EH (cell line): ENCODE measurements at places on chromosomes 2 and 18.

DNA sequence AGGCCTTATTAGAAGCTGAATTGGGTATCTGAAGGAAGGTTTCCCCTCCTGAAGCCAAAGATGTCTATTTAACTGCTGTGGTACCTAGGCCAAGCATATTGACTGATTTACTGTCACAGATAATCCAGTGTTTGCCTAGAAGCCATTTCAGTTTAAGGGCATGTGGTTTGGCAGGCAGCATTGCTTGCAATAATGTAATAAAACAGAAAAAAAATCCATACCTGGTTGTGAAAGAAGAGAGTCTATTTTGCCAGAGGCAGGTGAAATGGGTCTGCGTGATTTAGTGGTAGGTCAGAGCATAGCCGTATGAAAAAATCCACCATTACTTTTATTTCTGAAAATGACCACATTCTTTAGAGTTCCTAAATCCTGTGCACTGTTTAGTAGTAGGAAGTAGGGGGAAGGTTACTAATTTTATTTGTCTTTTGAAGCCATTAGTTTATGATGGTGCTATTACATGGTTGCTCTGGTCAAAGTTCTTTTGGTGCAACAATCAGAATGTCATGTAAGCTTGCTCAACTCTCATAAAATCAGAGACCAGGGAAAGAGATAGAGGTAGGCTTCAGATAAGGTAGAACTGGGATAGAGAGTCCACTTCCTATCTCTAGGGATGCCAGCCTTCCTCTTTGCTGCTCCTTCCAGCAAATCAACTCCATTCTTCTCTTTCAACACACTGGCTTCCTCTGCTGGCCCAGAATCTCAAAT is 343.4 kb downstream of the GPD2 start:
- no peak for DNase-seq

DNA sequence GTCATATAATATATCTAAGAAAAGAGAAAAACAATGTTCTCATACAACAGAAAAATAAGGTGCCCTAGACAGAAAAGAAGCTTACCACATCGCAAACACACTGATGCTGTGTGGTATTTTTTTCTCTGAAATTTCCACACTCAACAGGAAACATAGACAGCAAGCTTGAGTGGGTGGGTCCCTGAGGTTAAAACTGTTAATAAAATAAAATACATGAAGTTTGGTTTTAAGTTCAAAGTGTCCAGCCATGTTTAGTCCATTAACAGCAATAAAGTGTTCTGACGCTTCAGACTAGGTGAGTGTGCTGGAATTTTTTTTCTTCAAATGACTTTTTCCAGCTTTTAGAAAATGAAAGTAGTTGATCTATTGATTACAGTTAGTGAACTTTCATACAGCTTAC is 83.3 kb upstream of the EPB41L5 start:
- DNase-seq: no peak

- no peak for DNase-seq
Observed at GRCh38 chr2:14960686-14961324, 328.3 kb downstream of the LRATD1 start.

DNA sequence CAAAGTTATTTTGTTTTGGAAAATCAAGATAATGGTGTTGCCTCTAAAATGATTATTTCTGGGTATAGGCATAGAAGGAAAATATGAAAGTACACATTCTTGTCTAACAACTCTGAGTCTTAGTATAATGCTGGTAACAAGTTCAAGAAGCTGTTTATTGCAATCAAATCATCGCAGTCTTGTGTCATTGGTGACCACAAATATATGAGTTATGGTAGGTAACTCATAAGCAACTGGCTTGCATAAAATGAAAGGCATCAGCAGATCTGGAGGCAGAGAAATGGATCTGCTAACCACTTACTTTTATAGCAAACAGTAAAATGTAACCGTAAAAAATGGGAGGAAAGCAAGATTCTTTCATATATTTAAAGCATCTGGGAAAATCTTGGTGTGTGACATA is 156.2 kb upstream of the TCF4 start:
- DNase-seq: no peak

GRCh38 chr2:106953779-106954178 is 67.8 kb upstream of the ST6GAL2 start:
- DNase-seq: no peak

DNA sequence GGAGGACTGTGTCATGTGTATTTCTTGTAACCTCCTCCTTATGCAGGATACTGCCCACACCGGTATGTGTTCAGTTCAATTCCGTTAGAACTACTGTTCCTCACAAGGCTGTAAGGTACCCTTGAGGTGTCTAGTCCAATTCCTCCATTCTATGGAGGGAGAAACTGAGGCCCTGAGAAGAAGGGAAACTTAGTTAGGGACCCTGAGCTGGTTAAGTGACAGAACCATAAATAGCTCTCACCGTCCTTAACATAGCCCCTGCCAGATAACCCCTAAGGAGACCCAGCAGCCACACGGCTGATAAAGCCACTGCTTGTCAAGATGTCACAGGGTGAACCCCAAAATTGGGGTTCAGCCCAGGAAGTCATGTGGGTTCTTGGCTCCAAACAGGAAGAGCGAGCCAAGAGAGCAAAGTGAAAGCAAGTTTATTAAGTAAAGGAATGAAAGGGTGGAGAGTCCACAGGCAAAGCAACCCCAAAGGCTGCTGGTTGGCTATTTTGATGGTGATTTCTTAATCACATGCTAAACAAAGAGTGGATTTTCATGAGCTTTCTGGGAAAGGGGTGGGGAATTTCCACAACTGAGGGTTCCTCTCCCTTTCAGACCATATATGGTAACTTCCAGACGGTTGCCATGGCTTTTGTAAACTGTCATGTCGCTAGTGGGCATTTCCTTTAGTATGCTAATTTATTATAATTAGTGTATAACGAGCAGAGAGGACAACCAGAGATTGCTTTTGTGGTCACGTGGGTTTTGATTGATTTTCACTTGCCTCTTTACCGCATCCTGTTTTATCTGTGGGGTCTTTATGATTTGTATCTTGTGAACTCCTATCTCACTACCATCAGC is 83.4 kb upstream of the RTN4 start:
- DNase-seq: peak; percentile 86

DNA sequence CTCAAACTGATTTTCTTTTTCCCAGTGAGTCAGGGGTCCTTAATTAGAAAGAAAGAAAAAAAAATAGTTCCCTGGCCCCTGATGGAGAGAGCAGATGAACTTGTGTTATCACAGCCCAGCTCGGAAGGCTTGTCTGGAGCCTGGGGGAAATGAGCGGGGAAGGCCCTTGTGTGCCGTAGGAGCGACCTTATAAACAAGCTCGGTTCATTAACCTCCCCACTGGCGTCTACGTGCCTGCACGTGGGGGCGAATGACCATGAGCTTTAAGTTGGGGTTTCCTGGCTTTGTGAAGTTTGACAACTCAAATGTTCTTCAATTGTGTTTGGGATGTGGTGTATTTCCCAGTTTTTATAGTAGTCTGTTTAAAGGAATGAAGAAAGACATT is 69.5 kb downstream of the EPAS1 start:
- DNase-seq: no peak

GRCh38 chr2:238141541-238142318 is 3.3 kb downstream of the KLHL30 start:
- DNase-seq: peak; percentile 76

- peak; percentile 45 for DNase-seq
Observed at GRCh38 chr18:55579501-55580270, 8.3 kb downstream of the TCF4 start.

DNA sequence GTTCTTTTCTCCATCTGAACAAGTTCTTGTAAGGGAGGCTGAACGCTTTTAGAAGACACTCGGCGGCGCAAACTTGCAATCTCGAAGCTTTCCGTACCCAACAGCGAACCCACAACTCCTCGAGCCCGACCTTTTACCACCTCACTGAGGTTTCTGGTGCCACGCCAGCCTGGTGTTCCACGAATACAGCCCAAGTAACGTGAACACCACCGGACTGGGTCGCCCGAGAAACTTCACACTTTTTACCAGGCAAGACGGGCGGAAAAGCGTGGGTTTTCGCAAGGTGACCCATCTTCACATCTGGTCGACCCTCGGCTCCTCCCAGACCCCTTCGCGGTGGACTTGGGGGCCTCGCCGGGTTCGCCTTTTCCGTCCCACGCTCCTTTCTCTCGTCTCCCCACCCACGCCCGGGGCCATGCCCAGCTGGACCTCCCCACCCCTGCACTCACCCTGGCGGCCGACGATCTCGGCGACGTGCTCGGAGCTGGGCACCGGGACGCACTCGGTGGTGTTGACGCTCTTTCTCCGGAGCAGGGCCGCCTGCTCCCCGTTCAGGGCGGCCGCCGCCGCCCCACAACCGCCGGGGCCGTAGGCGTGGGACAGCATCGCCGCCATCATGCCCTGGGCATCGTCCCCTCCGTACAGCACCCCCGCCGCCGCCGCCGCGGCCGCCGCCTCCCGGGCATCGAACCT is 1.2 kb downstream of the MEX3C start:
- DNase-seq: peak; percentile 30

GRCh38 chr2:13067508-13067907 is 350.8 kb downstream of the TRIB2 start:
- no peak for DNase-seq

- no peak for DNase-seq
Observed at GRCh38 chr2:30963184-30963583, 155.9 kb upstream of the CAPN13 start.
